ENCODE measurements at places on chromosomes 13 and 19.

- peak; percentile 58 for DNase-seq
These were observed 709 bp downstream of the DPP9 start for GRCh38 chr19:4722671-4723594.

- peak; percentile 95 for DNase-seq
These were observed 12.9 kb downstream of the COL4A2 start for GRCh38 chr13:110319774-110320509.

DNA sequence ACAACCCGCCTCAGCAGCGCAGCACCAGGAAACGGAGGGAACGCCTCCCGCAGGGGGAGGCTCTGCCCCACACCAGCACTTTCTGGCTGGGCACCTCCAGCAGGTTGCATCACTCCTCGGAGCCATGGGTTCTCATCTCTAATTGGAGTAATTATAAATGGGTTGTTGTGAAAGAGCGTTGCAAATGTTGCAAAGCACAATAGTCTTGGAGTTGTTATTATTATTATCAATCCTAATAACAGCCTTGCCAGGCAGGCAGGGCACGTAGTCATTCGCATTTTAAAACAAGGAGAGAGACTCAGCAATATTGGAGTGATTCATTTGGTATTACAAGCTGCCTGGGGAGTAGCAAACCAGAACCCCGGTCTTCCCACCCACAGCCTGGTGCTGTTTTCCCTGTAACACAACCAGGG, 108.6 kb upstream of the GJB6 start:
- DNase-seq: no peak

- DNase-seq: no peak
These were observed 22.1 kb downstream of the AP2A1 start for GRCh38 chr19:49788857-49789256.

- no peak for DNase-seq
These were observed 120.5 kb downstream of the TNFRSF19 start for GRCh38 chr13:23690668-23691067.

GRCh38 chr13:26411206-26411605, 146.3 kb upstream of the WASF3 start:
- DNase-seq: no peak

GRCh38 chr19:43628646-43629326, 9.4 kb upstream of the ZNF428 start:
- no peak for DNase-seq

DNA sequence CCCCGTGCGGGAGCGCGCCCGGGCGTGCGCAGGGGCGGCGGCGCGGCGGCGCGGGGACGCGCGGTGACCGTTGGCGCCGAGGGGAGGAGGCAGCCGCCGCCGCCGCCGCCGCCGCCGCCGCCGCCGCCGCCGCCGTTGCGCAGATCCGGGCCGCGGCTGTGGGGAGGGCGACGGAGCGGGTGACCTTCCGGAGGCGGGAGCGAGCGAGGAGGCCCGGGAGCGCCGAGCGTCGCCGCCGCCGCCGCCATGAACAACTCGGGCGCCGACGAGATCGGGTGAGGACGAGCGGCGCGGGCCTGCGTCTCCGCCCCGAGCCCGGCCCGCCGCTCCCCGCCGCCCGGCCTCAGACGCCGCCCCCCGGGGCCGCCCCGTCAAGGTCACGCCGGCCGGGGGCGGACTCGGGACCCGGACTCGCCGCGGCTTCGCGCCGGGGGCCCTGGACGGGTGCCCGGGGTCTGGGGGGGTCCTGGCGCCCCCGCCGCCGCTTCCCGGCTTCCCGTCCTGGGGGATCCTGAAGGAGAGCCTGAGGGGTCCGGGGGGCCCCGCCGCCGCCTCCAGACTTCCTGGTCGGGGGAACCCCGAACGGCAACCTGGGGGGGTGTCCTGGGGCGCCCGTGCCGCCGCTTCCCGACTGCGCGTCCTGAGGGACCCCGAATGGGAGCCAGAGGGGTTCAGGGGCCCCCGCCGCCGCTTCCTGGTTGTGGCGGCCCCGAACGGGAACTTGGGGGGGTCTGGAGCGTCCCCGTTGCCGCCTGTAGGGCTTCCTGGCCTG, at the start of gene DAZAP1:
Gene DAZAP1 (plus strand): TSS at position 59 of the 772 bp plus-strand sequence. CDS start 188 bp downstream, at position 247.
- DNase-seq: no peak

GRCh38 chr19:35750167-35750566, 1.8 kb downstream of the LIN37 start:
- no peak for DNase-seq

GRCh38 chr13:75760131-75761021, 124.2 kb downstream of the LMO7 start:
- peak; percentile 26 for DNase-seq

DNA sequence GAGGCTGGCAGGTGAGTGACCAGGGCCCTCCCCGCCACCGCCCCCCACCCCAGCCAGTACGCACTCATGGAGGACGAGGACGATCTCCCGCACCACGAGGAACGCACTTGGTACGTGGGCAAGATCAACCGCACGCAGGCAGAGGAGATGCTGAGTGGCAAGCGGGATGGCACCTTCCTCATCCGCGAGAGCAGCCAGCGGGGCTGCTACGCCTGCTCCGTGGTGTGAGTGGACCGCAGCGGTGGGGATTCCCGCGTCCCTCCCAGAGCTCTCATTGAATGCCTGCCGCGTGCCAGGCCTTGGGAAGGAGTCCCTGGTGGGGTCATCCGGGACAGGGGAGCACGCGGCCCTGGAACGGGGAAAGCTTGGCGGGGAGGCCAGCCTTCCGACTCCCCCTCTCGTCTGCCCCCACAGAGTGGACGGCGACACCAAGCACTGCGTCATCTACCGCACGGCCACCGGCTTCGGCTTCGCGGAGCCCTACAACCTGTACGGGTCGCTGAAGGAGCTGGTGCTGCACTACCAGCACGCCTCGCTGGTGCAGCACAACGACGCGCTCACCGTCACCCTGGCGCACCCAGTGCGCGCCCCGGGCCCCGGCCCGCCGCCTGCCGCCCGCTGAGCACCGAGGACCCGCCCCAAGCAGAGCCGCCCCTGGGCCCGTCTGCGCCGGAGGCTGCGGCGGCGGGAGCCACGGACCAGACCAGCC, 4.8 kb upstream of the IFI30 start:
- DNase-seq: no peak

DNA sequence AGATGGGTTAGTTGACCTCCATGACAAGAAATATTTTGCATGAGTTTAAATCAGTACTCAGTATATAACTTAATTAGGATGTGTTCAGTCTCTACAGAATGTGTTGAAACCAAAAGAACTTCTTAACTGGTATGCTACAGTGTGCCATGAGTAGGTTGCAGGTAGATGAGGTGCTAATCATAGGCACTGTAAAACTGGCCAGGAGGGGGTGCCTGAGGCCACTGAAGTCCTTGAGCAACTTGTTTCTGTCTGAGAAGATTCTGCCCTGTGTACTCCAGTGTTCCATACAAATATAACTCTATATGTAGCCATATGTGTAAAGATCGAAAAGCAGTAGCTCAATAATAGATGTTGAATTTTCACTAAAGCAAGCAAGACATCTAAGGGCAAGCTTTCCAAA, 549.2 kb upstream of the KLF12 start:
- no peak for DNase-seq

GRCh38 chr13:38688674-38689073, 1.8 kb downstream of the FREM2 start:
- no peak for DNase-seq

- DNase-seq: no peak
These were observed 101.3 kb downstream of the AKAP11 start for GRCh38 chr13:42373048-42373812.

DNA sequence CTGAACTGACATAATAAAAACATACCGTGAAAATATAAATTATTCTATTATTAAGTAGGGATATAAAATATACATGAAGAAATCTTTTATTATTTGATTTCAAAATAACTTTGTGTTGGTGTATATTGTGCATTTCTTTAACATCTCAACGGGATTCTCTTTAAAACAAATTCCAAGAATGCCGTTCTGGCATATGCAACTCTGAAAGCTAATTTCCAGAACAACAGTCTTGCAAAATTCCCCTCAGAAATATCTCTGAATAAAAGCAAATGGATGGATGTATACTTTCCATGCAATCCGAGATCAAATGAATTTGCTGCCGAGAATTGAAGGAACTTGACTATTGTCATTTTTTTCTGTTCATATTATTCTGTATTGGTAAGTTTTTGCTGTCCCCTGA, 1579.8 kb downstream of the PCDH9 start:
- no peak for DNase-seq

- DNase-seq: peak; percentile 12
These were observed 3.9 kb upstream of the PCDH17 start for GRCh38 chr13:57627663-57628062.

DNA sequence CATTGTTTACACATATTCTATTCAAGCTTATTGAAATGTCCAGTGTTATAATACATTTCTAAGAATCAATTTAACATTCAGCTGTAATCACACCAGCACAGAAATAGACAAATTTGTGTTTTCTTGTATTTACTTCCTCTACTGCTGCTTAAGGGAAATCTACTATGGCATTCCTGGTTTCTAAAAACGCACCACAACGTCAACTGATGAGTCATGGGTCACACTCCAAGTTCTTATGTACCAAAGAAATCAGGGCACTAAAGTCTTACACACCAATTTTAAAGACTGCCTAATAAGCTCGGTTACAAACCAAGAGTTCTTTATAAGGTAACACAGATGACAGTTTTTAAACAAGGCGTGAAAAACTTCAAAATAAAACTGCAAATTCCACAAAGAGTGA, 13.2 kb downstream of the LNX2 start:
- peak; percentile 82 for DNase-seq

DNA sequence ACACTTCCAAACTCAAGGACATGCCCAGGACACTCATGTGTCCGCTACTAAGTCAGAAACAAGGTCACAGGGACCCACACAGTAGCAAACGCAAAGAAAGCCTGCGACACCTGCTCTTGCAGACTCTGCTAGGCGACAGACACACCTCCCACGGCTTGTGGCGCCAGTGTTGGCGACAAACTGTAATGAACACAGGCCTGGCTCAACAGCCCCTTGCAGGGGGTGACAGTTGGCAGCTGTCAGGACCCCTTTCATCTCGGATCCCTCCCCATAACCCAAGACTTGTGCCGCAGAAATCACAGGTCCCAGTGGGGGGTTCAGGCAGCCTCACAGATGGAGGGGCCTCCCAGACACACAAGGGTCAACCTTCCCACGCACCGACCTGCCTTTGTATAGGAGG, 364 bp downstream of the CKM start:
- no peak for DNase-seq
